ENCODE measurements at places on chromosomes 5 and 9. TPM values are rescaled to one million over a fixed set of nuclear protein-coding genes. Genes with fewer than 3 reads are reported as not detected.

The SLC36A3 gene
- not detected for total RNA-seq

DNA sequence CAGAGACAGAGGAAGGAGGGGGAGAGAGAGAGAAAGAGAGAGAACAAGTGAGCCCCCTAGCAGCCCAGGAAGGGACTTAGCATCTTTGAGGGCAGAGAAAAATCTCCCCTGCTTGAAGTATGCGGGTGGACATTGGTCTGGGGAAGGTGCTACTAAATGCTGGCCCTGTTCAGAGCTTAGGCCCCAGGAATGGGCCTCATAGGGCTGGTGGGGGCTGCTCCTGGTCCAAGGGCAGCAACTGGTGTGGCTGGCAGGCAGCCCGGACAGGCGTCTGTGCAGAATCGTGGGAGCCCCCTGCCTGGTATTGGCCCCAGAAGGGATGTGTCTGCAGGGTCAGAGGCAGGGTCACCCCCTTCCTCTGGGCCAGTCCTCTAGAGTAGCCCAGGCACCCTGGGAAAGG, 47.8 kb upstream of the SUSD3 start:
- no peak overlapping the region for H3K27ac ChIP-seq
- H3K36me3 ChIP-seq, result no peaks in the 10 kb centered on the region
- H3K27me3 ChIP-seq, result no peaks in the 10 kb centered on the region
- no peaks in the 10 kb centered on the region for H3K4me1 ChIP-seq
- no peak for DNase-seq
- H3K4me3 ChIP-seq, result no peak overlapping the region

The IL4 gene
- total RNA-seq, result not detected

The LCN2 gene
- not detected for total RNA-seq

Data from uterus (tissue), 4 donors.